GM12865 (cell line): ENCODE measurements at places on chromosomes 2 and 18.

GRCh38 chr18:34330308-34330707 is 105.6 kb upstream of the NOL4 start:
- no peak for DNase-seq

GRCh38 chr2:212797484-212798205 is 259.0 kb upstream of the ERBB4 start:
- DNase-seq, result no peak

DNA sequence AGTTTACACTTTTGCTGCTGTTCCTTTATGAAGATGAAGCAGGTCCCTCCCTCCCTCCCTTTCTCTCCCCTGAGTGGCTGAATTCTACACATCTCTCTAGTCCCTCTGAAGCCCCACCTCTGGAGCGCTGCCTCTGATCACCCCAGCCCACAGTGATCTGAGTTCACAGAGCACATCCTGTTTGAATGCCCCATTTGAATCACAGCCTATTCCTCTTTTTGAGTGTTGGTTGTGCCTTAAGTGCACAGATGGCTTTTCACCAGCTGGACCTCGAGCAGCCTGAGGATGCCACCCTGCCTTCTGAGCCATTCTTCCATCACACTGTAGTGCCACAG is 87.1 kb downstream of the ITGB1BP1 start:
- peak; percentile 54 for DNase-seq

DNA sequence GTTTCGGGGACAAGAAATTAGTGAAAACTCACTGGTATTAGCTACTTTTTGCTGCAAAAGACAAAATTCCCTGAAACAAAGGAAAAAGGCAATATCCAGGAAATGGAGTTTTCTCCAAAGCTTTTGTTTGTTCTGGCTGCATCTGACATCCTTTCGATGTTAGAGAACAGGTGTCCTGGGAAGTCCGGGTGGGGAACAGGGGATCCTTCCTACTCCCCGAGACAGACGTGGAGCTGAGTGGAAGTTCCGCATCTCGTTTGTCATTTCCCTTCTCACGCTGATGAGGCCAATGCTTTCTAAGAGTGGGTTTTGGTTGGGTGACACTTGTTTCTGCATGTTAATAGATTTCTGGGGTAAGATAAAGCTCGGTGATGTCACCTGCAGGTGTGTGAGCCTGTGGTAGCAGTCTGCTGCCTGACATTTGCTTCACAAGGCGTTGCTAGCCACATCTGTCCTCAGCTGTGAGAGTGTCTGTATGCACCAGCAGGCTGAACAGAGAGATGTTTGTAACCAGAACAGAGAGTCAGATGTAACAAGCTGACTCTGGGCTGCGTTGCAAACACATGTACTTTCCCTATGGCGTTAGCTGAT is 125.9 kb downstream of the ACOXL start:
- peak; percentile 93 for DNase-seq

- no peak for DNase-seq
Observed at GRCh38 chr2:101200676-101201075, 49.5 kb upstream of the TBC1D8 start.

- DNase-seq, result no peak
Observed at GRCh38 chr2:19480673-19481072, 122.2 kb upstream of the OSR1 start.

- DNase-seq, result no peak
Observed at GRCh38 chr2:177984749-177985148, 87.8 kb downstream of the PDE11A start.

GRCh38 chr2:149686136-149687051 is 98.8 kb upstream of the MMADHC start:
- no peak for DNase-seq

GRCh38 chr2:72325592-72326422 is 178.1 kb upstream of the CYP26B1 start:
- DNase-seq, result peak; percentile 26

GRCh38 chr2:3913166-3913565 is 209.8 kb downstream of the DCDC2C start:
- no peak for DNase-seq

GRCh38 chr2:118769707-118770400 is 77.6 kb downstream of the EN1 start:
- no peak for DNase-seq

- no peak for DNase-seq
Observed at GRCh38 chr2:222916229-222917197, 55.7 kb downstream of the ACSL3 start.

GRCh38 chr2:19833978-19834377 is 67.8 kb downstream of the TTC32 start:
- DNase-seq, result no peak

DNA sequence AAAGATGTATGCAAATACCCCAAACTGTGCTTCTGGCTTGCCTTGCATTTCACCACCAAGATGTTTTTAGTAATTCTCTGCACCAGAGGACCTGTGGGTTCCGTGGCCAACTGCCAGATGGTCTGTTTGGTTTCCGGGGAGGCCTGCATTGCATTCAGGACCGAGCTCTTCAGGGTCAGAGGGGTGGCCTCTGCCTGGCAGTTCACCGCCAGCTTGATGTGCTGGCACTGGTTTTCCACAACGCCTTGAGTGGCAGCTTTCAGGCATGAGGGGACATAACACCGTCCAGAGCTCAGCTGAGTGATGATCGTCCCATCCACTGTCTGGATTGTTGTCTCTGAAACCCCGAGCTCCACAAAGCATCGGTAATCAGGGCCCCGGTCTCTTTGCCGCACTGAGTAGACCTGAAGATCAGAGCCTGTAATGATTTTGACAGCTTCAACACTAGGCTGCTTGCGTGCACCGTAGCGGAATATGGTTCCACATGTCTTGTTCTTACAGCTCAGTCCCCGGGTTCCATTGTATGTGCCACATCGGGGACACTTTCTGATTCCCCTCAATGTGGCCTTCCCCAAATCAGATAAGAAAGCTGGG is 9.4 kb downstream of the C2orf42 start:
- DNase-seq, result peak; percentile 90

GRCh38 chr2:34123996-34124785 is 525.1 kb upstream of the FAM98A start:
- DNase-seq, result no peak

GRCh38 chr2:64127119-64127518 is 17.1 kb downstream of the PELI1 start:
- no peak for DNase-seq

GRCh38 chr18:6580401-6580800 is 149.1 kb upstream of the ARHGAP28 start:
- no peak for DNase-seq

- no peak for DNase-seq
Observed at GRCh38 chr2:120797421-120798221, 62.0 kb downstream of the GLI2 start.

GRCh38 chr2:104539649-104540048 is 314.3 kb upstream of the POU3F3 start:
- peak; percentile 6 for DNase-seq

DNA sequence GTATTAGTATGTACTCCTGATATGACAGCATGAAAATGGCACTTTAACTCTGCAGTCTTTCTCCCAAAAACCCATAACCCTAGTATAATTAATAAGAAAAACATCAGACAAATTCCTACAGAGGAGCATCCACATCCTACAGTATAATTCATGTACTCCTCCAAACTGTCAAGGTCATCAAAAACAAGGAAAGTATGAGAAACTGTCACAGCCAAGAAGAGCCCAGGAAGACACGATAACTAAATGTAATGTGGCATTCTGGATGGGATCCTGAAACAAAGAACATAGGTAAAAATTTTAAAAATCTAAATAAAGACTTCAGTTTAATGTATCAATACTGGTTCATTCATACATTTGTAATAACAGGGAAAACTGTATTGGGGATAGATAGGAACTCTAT is 88.2 kb downstream of the SLC66A3 start:
- no peak for DNase-seq

DNA sequence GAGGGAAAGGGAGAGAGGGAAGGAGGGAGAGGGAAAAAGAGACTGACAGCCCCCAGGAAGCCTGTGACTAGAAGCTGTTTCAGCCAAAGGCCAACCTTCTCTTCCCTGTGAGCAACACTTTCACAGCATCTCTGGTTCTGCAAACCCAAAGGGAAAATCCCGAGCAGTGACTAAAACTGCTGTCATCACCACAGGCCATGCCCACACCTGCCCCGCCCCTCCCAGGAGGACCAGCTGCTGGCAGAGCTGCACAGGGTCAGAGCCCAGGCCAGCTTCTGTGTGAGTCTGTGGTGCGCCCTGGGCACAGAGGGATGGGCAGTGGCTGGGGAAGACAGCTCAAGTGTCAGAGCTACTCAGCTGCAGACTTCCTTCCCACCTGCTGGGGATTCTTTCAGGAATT is 64.9 kb upstream of the OTOS start:
- no peak for DNase-seq

DNA sequence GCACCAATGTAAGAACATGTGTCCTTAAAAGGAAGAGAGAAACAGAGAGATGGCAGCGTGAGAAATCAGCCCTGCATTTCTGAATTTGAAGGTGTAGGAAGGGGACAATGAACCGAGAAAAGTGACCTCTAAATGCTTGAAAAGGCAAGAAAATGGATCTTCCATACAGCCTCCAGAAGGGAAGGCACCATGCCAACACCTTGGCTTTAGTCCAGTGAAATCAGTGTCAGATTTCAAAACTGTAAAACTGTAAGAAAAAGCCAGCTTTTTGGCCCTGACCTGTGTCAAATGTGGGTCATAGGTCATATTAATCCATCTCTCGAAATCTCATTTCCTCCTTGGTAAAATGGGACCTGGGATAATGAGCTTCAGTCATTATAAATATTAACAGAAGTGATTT is 762.3 kb downstream of the DCDC2C start:
- no peak for DNase-seq

DNA sequence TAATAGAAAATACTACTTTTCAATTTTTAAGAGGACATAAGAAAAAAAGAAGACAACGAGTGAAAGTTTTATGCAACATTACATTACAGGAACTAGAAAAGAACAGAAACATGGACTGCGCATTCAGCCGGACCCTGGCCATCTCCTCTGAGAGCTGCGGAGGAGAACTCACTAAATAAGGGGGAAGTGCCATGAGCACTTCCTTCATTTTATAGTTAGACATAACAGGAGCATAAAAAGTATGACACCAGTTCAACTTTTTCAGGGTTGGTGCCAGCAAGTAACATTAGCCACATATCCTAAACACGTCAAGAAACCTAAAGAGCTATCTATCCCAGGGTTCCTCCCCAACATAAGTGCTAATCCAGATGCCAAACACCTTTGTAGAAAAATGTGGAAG is 78.0 kb upstream of the SERTAD2 start:
- DNase-seq, result no peak

GRCh38 chr2:205750797-205751196 is 68.5 kb downstream of the NRP2 start:
- no peak for DNase-seq

DNA sequence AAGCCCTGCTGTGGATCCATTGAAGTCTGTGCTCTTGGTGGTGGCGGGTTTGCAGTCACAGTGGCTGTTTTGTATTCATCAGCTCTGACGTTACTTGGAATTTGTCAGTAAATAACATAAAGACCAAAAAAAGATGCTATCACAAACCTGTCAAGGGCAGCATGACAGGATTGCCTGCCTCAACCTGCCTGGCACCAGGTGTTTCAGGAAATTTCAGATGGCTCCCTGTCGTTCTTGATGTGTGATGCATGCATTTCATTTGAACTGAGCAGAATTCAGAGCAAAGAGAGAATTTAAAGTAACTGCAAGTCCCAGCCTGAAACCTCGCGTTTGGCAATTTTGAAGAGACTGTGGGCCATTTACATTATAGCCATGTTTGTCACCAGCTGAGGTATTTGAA is 50.3 kb upstream of the EPC2 start:
- DNase-seq, result no peak

DNA sequence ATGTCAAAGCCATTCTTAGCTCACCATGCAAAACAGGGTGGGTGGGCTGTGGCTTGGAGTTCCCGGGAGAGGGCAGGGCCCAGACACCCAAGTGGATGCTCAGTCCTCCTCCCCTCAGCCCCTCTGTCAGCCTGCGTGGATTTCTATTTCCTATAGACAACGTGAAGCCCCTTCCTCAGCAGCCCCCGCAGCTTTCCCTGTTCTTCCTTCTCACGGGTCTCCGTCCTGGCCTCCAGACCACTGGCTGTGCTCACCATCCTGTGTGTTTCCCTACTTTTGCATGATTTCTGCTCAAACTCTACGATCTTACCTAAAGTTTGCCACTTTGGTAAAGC is 155.0 kb upstream of the PXDN start:
- no peak for DNase-seq

- DNase-seq, result no peak
Observed at GRCh38 chr2:13009027-13009642, 292.4 kb downstream of the TRIB2 start.

DNA sequence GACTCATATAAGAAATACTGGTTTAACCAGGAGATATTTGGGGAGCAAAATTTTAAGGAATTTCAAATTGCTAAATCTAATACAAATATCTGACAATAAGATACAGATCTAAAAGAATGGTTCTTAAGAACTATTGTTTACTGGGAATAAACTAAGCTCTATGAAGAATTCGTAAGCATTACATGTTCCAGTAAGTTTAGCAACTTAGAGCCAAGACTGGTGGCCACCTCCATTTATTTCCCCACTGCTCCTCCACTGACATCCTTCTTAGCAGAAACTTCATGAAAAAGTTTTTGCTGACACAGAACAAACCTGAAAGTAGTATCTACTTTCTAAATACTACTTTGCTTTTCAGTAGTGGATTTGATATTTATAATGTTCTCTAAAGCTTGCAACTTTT is 83.0 kb downstream of the ACSL3 start:
- DNase-seq, result peak; percentile 73

GRCh38 chr18:8742387-8743361 is 37.3 kb downstream of the MTCL1 start:
- no peak for DNase-seq

DNA sequence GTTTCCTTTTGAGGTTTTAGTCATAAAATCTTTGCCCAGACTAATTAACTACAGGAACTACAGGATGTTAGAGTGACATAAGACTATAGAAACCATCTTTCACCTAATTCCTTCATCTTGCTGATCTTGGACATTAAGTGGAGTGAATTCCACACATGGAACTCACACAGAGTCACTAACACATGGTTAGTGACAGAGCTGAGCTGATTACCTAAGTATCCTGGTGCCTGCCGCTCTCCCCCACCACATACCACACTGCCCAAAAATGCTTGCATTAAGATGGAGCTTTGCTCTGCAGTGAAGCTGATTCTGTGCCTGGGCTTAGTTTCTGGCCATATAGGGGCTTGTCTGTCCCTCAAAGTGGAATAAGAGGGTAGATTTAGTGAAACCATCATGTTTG is 332.9 kb upstream of the NT5C1B start:
- DNase-seq, result no peak

DNA sequence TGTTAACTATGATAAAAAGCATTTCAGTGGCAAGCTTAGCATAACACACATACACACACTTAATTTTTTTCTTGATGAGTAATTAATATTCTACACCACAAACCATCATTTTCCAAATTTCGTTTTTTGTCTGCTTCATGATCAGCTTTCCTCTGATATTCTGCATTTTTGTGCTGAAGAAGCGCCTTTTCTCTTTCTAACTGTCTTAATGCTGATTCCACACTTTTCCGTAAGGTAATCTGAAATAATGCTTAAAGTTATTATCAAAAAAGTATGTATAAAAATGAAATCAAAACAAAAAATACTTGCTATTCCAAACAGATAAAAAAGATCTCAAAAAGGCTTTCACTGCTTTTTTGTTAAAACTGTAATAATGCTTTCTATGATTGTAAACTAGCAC is 60.1 kb downstream of the SLC66A3 start:
- DNase-seq, result no peak
